ENCODE measurements at places on chromosomes 16 and 17.

DNA sequence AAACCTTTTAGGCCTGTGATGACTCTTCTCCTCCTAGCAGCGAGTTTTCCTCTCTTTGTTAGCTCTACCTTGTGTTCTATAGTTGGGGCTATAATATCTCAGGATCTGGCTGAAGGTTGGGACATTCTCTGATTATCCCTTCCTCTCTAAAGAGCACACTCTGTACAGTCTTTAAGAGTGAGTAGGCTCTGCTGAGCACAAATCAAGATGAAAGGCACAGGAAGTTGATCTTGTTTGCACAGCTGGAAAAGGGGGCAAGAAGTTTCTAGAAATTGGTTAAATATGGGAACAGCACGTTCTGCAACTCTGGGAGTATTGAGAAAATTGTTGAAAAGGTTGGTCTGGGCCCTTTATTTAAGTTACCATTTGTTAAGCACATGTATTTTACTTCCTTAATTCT, 240.9 kb downstream of the CDH11 start:
- DNase-seq, result no peak

DNA sequence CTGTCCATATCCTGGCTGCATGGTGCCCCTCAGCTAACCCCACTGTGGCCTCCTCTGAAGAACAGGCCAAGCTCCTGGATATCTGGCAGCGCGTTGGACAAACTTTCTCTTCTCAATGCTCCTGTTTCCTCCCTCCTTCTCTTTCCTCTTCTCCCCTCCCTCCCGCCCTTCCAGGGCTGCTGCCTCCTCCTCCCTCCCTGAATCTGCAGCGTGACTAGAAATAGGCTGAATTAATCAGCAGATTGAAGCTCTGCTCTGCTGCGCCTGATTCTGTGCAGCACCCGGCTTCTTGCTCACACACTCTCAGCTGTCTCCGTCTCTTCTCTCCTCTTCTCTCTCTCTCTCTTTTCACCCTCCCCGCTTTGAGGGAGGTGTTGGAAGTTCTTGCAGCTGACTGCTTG, 19.8 kb downstream of the TMEM94 start:
- DNase-seq, result peak; percentile 66

GRCh38 chr17:63390090-63390489, 56.0 kb downstream of the CYB561 start:
- no peak for DNase-seq

GRCh38 chr17:76797241-76797840, 59.4 kb downstream of the MFSD11 start:
- no peak for DNase-seq

DNA sequence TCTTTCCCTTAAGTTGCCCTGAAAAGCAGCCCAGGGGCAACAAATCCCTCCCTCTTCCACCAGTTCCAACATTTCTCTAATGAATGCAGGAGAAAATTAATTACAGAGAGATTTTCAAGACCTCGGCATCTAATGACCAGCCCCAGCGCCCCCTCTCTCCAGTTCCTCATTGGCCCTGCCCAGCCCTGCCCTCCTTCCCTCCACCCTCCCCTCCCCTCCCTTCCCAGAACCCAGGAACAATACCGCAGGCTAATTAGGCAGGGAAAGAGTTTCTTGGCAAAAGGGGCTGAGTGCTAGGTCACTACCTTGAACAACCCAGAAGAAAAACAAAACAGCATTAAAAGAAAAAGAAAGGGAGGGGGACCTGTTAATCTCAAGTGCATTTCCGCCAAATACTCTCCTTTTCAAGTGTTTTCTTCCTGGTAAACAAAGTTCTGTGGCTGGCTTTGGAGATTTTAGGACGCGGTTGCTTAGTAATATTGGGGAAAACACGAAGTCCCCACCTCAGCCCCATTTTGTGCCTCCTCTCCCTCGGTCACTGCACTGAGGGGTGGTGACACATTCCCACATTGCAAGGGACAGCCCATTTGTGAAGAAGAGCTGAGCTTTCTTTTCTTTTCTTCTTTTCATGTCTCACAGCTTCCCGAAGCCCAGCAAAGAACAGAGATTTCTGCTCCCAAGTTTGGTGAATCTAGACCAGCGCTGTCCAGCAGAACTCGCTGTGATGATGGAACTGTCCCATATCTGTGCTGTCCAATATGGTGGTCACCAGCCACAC, 215.4 kb downstream of the SOX9 start:
- no peak for DNase-seq

DNA sequence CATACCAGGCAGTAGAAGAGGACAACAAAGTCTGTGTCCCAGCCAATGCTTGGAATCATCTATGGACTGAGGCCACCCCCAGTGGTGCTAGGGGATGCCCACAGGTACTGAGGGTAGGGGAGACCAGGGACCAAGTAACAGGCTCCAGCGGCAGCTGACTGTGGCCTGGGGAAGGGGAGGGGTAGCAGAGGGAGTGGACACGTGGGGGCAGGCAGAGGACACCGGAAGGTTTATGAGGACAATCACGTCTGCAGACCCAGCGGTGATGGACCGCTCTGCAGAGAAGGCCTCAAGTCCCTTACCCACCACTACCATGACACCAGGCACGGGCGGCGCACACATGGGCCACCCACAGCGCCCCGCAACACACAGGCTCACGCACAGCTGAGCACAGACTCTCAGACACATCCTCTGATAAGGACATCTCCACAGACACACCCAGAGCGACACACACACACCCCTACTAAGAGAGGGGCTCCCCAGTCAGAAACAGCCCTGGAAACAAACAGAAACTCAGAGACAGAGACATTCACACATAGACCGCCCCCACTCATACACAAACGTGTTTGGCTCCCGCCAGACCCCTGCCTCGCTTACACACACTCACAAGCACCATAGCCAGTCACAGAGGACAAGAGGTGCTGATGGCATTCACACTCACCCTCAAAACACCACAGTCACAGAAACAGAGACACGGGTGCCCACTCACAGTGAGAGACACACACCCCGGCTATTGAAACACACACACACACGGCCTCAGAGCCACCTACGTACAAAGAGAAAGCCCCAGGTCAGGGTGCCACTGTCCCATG, 35.8 kb downstream of the SRCIN1 start:
- DNase-seq, result no peak

GRCh38 chr17:47741109-47741792, 8.2 kb downstream of the TBX21 start:
- DNase-seq, result no peak

DNA sequence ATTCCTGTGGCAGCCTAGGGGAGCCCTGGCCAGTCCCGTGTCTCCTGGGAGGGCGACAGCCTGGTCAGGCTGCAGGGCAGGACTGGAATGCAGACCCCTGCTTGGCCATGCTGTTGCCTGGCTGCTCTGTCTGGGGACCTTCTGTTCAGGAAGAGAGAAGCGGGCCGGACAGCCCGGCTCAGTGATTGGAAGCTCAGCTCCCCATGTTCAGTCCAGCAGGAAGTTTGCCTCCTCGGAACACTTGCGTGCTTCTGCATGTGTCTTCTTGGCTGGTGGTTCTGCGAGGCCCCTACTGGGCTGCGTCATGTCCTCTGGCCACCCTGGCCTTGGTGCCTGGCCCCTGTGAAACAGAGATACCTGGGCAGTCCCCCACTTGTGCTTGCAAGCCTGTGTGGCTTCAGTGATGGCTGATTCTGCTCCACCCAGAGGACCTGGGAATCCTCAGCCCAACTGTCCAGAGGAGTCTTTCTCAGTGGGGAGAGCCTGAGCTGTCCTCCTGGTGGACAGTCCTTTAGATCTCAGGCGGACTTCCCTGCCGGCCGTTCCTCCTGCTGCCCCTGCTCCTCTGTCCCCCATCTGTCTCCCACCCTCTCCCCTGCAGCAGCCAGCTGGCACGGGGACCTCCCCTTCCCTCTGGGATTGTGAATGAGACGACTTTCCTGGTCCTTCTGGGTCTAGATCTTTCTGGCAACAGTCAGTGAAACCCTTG, 279.5 kb downstream of the SEC14L1 start:
- DNase-seq, result no peak
